Naive thymus-derived CD8-positive, alpha-beta T cell (primary cell): ENCODE measurements at places on chromosomes 5 and 9. TPM values are rescaled to one million over a fixed set of nuclear protein-coding genes. Genes with fewer than 3 reads are reported as not detected.
A peak's percentile ranks its signal among the peaks of the same experiment; 100 is the strongest.

COMMD10 gene
- 24.3 TPM for total RNA-seq

DNA sequence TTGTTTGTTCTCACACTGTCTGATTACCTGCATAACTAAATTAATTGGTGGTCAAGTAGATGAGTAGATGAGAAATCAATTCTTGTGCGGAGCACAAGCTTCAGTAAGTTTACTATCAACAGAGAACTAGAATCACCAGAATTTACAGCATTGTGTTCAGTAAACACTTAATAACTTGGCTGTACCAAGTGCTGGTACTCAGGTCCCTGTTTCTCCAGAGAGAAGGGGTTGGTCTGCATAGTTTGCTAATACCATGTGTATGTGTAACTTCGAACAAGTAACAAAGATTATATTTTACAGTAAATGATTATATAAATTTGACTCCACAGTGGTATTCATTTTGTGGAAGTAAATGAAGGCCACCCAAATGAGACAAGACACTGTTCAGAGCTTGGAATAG, 146.3 kb downstream of the PCSK5 start:
- peaks cover 30% of the 10 kb centered on the region for H3K4me1 ChIP-seq
- no peak overlapping the region for H3K4me3 ChIP-seq
- peaks cover 4% of the 10 kb centered on the region for H3K36me3 ChIP-seq
- DNase-seq: no peak

GRCh38 chr5:109611505-109611904, 78.2 kb upstream of the MAN2A1 start:
- H3K36me3 ChIP-seq: no peaks in the 10 kb centered on the region
- H3K27me3 ChIP-seq: no peaks in the 10 kb centered on the region
- H3K4me1 ChIP-seq: no peaks in the 10 kb centered on the region
- no peak overlapping the region for H3K27ac ChIP-seq
- no peak for DNase-seq

ACOT12 gene
- not detected for total RNA-seq

- H3K36me3 ChIP-seq: peaks cover 31% of the 10 kb centered on the region
- H3K4me1 ChIP-seq: no peaks in the 10 kb centered on the region
- no peak overlapping the region for H3K4me3 ChIP-seq
- no peaks in the 10 kb centered on the region for H3K27me3 ChIP-seq
Measured at GRCh38 chr9:36080519-36080918, 43.8 kb downstream of the RECK start.

DNA sequence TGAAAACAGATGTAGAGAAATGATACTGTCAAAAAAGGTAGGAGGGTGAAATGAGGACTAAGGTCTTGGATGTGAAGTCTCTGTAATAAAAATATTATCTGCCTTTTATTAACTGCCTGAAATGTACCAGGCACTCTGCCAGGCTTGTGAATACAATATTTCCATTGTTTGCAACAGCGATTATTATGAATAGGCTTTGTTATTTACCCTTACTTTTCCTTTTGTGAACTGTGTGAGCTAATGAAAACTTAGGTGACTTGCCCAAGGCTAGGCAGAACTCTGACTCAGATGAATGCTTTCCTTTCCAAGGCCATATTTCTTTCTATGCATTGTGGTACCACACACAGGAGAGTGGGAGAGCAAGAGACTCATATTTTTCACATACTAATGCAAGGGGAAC, 204.1 kb downstream of the CDH12 start:
- no peak overlapping the region for H3K27ac ChIP-seq
- DNase-seq: no peak
- H3K4me1 ChIP-seq: no peaks in the 10 kb centered on the region
- no peaks in the 10 kb centered on the region for H3K27me3 ChIP-seq

GRCh38 chr5:132251220-132251725, 6.2 kb upstream of the PDLIM4 start:
- no peaks in the 10 kb centered on the region for H3K4me1 ChIP-seq
- no peak for DNase-seq
- peaks cover 18% of the 10 kb centered on the region for H3K27me3 ChIP-seq
- H3K36me3 ChIP-seq: no peaks in the 10 kb centered on the region

C9orf153 gene
- 0.77 TPM for total RNA-seq

DNA sequence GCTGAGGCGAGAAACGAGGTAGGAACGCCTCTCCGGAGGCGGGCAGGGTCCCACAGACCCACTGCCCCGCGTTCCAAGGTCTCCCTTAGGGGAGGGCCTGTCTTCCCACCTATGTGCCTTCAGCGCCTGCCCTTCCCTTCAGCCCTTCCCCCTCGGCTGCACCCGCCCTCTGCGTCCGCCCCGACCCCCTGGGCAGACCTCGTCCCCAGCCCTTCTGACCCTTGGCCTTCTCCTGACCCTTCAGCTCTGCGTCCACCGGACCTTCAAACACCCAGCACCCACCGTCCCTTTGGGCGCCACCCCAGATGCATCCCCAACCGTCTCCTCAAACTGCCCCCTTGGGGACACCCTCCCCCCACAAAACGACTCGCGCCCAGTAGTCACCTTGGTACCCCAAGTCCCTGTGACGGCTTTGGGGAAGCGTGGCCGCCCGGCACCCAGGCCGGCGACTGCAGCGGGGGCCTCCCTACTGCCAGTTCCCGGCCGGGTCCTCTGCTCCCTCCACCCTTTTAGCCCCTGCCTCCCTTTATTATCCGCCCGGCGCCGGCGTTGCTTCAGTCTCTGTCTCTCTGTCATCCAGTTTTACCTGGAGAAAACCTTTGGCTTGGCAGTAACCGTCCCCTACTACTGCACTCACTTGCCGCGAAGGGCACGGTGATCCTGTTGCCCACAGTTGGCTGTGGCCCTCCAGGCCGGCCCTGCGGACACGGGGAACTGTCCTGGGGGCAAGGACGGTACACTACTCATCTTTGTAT, 421 bp downstream of the RUSC2 start:
- no peaks in the 10 kb centered on the region for H3K36me3 ChIP-seq
- no peak for DNase-seq
- H3K4me1 ChIP-seq: peaks cover 15% of the 10 kb centered on the region
- peaks cover 20% of the 10 kb centered on the region for H3K27me3 ChIP-seq
- peak overlapping the region; percentile 82 for H3K4me3 ChIP-seq

DNA sequence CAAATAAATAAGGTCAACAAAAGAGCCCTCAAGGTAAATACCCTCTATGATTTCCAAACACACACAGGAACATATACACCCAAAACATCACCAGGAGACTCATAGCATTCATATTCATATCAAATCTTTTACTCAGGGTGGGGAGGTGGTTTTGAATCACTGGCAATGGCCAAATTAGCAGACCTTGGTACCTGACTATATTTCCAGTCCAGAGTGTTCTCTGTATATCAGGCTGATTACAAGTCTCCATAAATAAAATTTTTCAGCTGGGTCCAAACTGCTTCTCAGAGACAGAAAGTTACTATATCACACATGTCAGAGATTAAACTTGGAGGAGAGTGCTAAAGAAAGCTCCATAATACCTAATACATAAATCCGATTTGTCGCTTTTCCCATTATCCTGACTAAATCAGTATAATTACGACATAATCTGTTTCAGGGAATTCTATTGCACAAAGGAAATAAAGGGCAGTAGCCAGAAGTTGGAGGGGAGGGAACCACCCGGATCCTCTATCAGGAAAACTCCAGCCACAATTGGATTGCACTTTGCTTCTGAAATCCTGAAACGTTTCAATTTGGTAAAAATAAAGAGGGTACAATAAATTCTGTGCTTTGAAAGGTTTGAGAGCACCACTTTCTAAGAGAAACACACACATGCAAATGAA, 7.0 kb upstream of the GOLGA1 start:
- H3K27ac ChIP-seq: no peak overlapping the region
- H3K27me3 ChIP-seq: no peaks in the 10 kb centered on the region

HDHD3 gene
- total RNA-seq: 26.5 TPM

DNA sequence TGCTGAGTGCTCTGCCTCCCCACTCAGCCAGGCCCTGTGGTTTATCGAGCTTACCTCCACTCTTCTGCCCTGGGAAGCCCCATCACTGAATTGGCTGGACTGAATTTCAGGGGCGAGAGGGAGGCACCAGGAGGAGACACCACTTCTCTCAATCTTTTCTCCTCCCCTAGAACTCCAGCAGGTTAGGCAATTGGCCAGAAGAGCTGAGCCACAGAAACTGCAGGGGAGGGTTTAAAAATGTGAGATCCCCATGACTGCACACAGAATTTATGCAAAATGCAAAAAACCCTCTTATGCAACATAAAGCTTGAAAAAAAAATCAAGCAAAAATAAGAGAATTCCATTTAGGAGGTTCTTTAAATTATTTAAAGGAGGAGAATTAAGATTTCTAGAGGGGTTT, 29.9 kb downstream of the TUT7 start:
- DNase-seq: no peak
- H3K4me1 ChIP-seq: no peaks in the 10 kb centered on the region
- peaks cover 11% of the 10 kb centered on the region for H3K36me3 ChIP-seq
- H3K27me3 ChIP-seq: no peaks in the 10 kb centered on the region
- no peak overlapping the region for H3K27ac ChIP-seq
- no peak overlapping the region for H3K4me3 ChIP-seq

- DNase-seq: no peak
- H3K36me3 ChIP-seq: no peaks in the 10 kb centered on the region
- H3K27ac ChIP-seq: no peak overlapping the region
- no peak overlapping the region for H3K4me3 ChIP-seq
Measured at GRCh38 chr9:30534455-30534854, 1850.0 kb upstream of the ACO1 start.

DNA sequence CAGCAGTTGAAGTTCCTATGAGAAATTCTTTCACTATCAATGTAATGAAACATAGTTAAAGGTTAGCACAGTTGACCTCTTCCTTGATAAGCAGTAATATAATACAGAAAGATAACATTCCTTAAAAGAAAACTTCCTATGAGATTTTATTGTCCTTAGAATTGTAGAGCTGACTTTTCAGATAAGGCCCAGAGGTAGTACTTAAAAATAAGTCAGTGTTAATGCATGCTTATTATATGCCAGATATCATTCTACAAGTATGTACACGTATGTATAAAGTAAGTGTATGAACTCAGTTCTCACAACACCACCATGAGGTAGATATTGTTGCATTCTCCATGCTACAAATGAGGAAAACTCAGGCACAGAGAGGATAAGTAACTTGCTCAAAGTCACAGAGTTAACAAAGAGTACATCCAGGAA, 15.3 kb downstream of the AP3S1 start:
- no peak for DNase-seq
- H3K36me3 ChIP-seq: peaks cover 14% of the 10 kb centered on the region
- no peak overlapping the region for H3K27ac ChIP-seq
- H3K4me1 ChIP-seq: peaks cover 14% of the 10 kb centered on the region
- H3K4me3 ChIP-seq: no peak overlapping the region
- H3K27me3 ChIP-seq: no peaks in the 10 kb centered on the region

DNA sequence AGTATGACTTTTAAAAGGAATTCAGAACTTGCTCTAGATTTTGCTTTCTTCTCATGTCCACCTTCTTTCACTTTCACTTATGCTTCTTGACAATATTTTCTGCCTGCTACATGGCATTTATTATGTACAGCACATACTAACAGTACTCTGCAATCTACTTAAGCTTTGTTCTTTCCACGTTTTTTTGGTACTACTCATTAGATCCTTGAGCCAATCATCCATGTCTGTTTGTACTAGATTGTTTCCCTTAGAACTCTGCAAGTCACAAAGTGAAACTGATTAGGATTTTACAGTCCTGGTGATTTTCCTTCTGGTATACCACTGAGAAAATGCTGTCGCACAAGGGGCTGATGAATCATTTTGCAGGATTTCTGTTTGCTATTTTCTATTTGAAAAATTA, 78.3 kb downstream of the PARP8 start:
- peak overlapping the region; percentile 96 for H3K27ac ChIP-seq
- DNase-seq: no peak
- H3K4me1 ChIP-seq: peaks cover 77% of the 10 kb centered on the region

HTR1A gene
- total RNA-seq: not detected

FBXO4 gene
- 18.6 TPM for total RNA-seq

DNA sequence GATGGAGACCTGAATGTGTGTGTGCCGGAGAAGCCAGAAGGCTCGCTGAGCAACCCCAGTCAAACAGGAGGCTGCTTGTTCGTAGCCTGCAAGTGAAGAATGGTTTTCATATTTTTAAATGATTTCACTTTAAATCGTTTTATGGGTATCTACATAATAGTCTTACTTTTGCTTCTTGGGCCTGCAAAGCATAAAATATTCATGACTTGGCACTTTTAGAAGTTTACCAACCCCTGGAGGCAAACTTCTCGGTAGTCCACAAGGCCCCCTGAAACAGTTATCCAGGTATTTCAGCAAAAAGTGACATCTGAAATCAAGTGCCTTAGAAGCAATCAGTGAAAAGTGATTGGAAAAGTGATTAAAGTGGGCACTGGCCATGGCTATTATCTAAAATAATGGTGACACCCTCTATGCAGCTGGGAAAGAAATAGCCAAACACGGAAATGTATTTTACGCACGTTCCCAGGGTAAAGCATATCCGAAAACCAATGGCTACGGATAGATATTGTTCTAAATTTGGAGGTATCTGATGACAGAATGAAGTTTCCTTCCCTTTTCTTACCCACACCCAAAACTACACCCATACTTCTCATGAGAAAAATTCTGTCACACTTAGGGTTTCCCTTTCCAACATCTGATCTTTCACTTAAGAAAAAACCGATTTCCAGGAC, 39.0 kb downstream of the RAPGEF1 start:
- H3K27ac ChIP-seq: no peak overlapping the region
- DNase-seq: no peak
- peaks cover 33% of the 10 kb centered on the region for H3K4me1 ChIP-seq
- no peaks in the 10 kb centered on the region for H3K27me3 ChIP-seq

DNA sequence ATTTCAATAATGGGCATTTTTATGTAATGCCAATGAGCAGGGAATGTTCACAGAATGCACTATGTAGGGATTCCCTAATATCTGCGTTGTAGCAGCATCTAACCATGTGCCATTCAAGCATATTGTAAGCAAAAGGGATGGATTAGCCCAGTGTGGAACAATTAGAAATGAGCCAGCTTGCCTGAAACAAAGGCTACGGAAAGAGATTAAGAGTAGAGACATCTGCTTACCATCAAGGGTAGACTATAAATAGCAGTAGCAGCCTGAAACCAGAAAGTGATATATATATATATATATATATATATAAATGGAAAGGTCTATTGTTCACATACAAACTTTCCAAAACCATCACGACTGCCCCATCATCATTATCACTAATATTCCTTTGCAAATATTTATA, 31.9 kb upstream of the CEP120 start:
- DNase-seq: no peak
- no peaks in the 10 kb centered on the region for H3K27me3 ChIP-seq
- no peaks in the 10 kb centered on the region for H3K36me3 ChIP-seq
- peaks cover 2% of the 10 kb centered on the region for H3K4me1 ChIP-seq
- H3K4me3 ChIP-seq: no peak overlapping the region

GRCh38 chr5:168357876-168358275, 66.4 kb downstream of the WWC1 start:
- no peaks in the 10 kb centered on the region for H3K36me3 ChIP-seq
- no peak overlapping the region for H3K4me3 ChIP-seq
- no peaks in the 10 kb centered on the region for H3K27me3 ChIP-seq
- no peaks in the 10 kb centered on the region for H3K4me1 ChIP-seq
- DNase-seq: no peak

MCTP1 gene
- total RNA-seq: 0.62 TPM

ACTL7B gene
- 0.21 TPM for total RNA-seq

CCNJL gene
- total RNA-seq: not detected

GRCh38 chr5:160979385-160979784, 127.4 kb upstream of the ATP10B start:
- no peak overlapping the region for H3K27ac ChIP-seq
- DNase-seq: no peak
- no peak overlapping the region for H3K4me3 ChIP-seq
- H3K27me3 ChIP-seq: no peaks in the 10 kb centered on the region

OR13C5 gene
- not detected for total RNA-seq
